Gastroesophageal sphincter (tissue), 4 donors: ENCODE measurements at places on chromosomes 12 and 14. TPM values are rescaled to one million over a fixed set of nuclear protein-coding genes. Genes with fewer than 3 reads are reported as not detected.
A peak's percentile ranks its signal among the peaks of the same experiment; 100 is the strongest.

RPS6KL1 gene
- total RNA-seq = 8.7 TPM

ACSS3 gene
- total RNA-seq = 10.4 TPM

DNA sequence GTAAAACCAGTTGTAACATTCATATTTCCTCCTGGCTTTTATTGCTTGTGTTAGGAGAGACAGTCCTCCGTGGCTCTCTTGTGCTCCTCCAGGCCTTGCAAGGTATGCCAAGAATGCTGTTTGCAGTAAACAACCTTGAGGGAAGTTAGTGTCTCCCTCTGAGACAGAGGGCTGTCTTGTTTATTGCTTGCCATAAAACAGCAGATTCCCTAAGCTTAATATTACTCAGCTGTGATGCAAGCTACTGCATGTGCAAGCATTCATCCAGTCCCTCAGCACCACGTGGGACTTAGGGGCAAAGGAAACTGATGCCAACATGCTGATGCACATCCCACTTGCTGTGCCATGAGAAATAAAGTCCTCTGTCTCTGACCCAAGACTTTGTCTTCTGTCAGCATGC, 6.6 kb downstream of the POMT2 start:
- no peaks in the 10 kb centered on the region for H3K27me3 ChIP-seq
- H3K36me3 ChIP-seq = peaks cover 12% of the 10 kb centered on the region
- H3K27ac ChIP-seq = no peak overlapping the region
- ATAC-seq = peak; percentile 34
- peaks cover 6% of the 10 kb centered on the region for H3K4me1 ChIP-seq

DNA sequence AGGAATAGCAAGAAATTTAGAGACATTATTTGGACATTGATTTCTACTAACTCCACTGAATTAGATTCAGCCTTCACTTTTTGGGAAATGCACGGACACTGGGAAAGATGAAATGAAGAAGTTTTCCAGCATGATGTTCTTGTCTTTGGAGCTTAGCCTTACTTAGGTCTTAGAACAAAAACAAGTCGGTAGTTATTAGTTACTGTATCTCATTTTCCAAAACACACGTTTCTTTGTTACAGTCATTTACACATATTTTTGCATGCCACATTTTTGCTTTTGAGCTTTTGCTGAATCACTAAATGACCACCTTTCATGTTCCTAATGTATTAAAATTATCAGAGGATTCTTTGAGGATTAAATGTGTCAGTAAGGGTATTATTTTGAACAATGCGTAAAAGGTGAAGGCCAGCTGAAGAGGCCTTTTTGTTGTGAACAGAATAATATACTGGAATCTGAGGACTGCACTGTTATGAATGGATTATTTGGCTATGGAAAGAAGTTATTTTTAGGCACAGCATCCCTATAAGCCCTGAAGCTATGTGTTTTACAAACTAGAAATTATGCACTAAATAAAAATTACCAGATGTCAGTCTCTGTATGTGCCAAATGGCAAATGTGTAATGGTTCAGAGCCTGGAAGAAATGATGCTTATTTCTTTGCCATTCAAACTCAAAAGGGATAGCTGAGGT, 138.2 kb downstream of the SRGAP1 start:
- no peak overlapping the region for H3K4me3 ChIP-seq
- no peak for ATAC-seq
- H3K4me1 ChIP-seq = peaks cover 5% of the 10 kb centered on the region
- no peaks in the 10 kb centered on the region for H3K36me3 ChIP-seq
- H3K27ac ChIP-seq = peak overlapping the region; percentile 50

ARPC3 gene
- total RNA-seq = 333 TPM

DNA sequence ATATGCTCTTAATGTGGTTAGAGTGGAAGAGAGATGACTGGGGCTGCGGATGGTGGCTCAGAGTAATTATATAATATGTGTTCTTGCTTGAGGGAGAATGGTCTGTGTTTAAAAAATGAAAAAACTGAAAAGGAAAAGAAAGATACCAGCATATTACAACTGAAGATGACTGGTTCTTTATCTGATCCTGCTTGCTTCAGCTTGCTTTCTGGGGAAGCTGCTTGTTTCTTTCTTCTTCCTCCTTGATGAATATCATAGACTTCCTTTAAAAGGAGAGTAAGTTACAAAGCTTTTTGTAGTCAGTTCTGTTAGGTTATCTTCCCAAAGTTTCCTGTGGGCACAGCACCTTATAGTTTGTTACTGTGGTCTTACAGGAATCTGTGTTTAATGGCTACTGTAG, 210.9 kb downstream of the ERC1 start:
- ATAC-seq = no peak
- H3K36me3 ChIP-seq = no peaks in the 10 kb centered on the region
- H3K27me3 ChIP-seq = no peaks in the 10 kb centered on the region
- no peaks in the 10 kb centered on the region for H3K4me1 ChIP-seq

AMHR2 gene
- 0.13 TPM for total RNA-seq

NFE2 gene
- 1.6 TPM for total RNA-seq

GRCh38 chr12:25480145-25480544, 72.9 kb downstream of the LMNTD1 start:
- H3K27ac ChIP-seq = no peak overlapping the region
- H3K36me3 ChIP-seq = no peaks in the 10 kb centered on the region
- H3K27me3 ChIP-seq = no peaks in the 10 kb centered on the region
- H3K4me3 ChIP-seq = no peak overlapping the region

- no peaks in the 10 kb centered on the region for H3K36me3 ChIP-seq
- no peak for ATAC-seq
- H3K4me1 ChIP-seq = no peaks in the 10 kb centered on the region
- H3K27me3 ChIP-seq = no peaks in the 10 kb centered on the region
These were observed 66.4 kb upstream of the OTOGL start for GRCh38 chr12:80032946-80033345.

DNA sequence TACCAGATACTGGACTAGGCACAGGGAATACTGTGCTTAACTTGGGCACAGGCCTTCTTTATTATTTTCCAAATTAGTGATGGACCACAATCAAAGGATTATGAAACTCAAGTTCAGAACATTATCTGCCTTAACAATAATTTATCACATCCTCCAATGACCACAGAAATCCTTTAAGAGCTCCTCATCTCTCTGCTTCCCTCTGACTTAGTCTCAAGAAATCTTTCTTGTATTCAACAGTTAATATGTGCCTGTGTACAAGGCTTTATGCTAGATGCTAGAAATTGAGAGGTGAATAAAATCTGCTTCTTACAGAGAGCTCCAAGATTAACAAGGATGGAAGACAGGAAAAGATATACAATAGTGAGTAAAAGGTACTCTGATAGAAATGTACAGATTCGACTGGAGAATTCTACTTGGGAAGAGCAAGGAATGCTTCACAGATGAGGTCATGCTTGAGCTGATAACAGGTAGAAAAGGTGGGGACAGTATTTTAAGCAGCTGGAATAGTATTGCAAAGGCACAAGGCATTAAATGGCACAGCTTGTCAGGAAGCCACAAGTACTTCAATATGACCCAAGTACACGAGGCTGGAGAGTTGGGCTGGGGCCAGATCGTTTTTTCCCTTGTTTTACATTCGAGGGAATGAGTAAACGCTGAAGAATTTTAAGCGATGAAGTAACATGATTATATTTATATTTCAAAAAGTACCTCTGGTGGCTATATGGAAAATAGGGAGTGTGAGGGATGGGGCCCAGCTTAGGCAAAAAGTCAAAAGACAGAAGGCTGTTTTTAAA, 55.1 kb upstream of the ARID2 start:
- H3K27me3 ChIP-seq = no peaks in the 10 kb centered on the region
- peaks cover 30% of the 10 kb centered on the region for H3K4me1 ChIP-seq
- H3K27ac ChIP-seq = peak overlapping the region; percentile 28
- ATAC-seq = no peak
- no peak overlapping the region for H3K4me3 ChIP-seq
- H3K36me3 ChIP-seq = no peaks in the 10 kb centered on the region

GYS2 gene
- total RNA-seq = not detected

SIVA1 gene
- 188 TPM for total RNA-seq

COL2A1 gene
- total RNA-seq = not detected

LRFN5 gene
- total RNA-seq = 4.1 TPM

GRCh38 chr14:52692248-52692962, 3.0 kb downstream of the ERO1A start:
- H3K4me1 ChIP-seq = peaks cover 48% of the 10 kb centered on the region
- no peak for ATAC-seq
- H3K4me3 ChIP-seq = no peak overlapping the region
- H3K27me3 ChIP-seq = no peaks in the 10 kb centered on the region
- no peak overlapping the region for H3K27ac ChIP-seq

DNA sequence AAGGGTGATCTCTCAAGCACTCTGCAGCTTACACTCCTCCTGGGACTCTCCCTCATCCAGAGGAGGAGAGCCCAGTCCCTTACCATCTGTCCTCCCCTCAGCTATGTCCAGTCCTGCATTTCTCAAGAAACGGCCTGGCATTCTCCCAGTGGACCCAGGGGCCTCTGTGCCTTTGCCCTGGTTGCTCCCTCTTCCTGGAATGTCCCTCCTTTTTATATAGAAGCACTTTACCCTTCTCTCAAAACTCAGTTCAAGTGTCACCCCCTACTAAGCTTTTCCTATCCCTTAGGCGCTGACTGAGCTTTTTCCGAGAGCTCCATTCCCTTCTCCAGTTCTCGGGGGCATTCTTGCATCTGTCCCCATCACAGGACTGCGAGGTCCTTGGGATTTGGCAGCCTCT, 8.9 kb upstream of the GLRX5 start:
- H3K27ac ChIP-seq = peak overlapping the region; percentile 36
- H3K4me1 ChIP-seq = peaks cover 46% of the 10 kb centered on the region
- H3K27me3 ChIP-seq = no peaks in the 10 kb centered on the region
- H3K36me3 ChIP-seq = peaks cover 13% of the 10 kb centered on the region
- ATAC-seq = no peak

DNA sequence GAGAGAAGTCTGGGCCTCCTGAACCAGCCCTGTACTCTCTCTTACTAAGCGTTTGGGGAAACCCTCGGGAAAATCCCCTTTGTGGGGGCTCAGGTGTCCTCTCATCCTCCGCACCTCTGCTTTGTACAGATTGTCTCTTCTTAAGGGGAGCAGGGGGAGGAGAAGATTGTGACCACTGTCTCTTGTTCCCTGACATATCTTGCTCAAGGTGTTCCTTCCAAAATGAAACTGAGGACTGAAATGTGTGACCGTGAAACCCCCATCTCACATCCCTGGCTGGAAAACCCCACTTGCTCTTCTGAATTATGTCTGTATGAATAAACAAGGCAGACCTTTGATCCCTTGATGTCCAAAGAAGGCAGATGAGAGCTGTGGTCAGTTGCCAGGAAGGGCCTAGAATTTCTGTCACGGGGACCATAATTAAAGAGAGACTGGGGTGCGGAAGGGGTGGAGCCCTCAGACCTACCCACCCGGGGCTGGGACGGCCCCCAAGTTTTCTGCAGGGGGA, 369.8 kb downstream of the AACS start:
- no peaks in the 10 kb centered on the region for H3K27me3 ChIP-seq
- no peaks in the 10 kb centered on the region for H3K36me3 ChIP-seq
- no peak overlapping the region for H3K4me3 ChIP-seq
- no peaks in the 10 kb centered on the region for H3K4me1 ChIP-seq
- H3K27ac ChIP-seq = no peak overlapping the region
- no peak for ATAC-seq

DNA sequence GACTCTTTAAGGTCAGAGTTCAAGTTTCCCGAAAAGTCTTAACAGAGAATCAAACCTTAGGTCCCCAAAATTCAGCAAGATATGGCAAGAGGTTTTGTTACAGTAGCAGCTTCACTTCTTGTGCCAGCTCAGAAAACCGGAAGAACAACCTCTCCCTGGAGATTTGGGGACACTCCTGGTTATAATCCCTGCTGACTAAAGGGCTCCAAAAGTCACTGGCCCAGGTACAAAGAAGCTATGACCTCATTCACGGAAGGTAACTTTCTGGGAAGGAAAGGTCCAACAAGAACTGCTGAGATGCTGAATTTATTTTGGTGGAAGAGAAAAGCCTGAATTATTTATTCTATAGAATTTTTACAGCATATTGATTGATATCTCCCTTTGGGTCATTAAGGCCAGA, 55.6 kb upstream of the DIO2 start:
- no peak overlapping the region for H3K4me3 ChIP-seq
- H3K27ac ChIP-seq = no peak overlapping the region
- no peaks in the 10 kb centered on the region for H3K36me3 ChIP-seq
- no peaks in the 10 kb centered on the region for H3K27me3 ChIP-seq

WASHC3 gene
- total RNA-seq = 80.4 TPM

DNA sequence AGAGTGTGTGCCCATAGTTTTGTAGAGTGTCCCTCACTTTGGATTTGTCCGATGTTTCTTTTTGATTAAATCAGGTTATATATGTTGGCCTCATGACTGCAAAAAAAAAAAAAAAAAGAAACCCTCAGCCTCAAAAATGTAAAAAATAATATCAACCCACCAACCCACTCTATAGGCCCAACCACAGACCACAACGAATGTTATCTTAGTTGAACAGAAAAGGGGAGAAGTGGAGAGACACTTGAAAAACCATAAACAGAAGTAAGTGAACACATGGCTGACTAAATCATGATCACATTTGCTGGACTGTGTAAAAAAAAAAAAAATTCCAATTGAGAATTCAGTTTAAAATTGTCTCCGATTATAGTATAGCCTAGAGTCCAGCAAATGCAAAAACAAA, 45.5 kb upstream of the ST8SIA1 start:
- no peaks in the 10 kb centered on the region for H3K36me3 ChIP-seq
- no peak for ATAC-seq
- no peaks in the 10 kb centered on the region for H3K27me3 ChIP-seq

FICD gene
- total RNA-seq = 5.5 TPM

RAD51AP1 gene
- not detected for total RNA-seq

DNA sequence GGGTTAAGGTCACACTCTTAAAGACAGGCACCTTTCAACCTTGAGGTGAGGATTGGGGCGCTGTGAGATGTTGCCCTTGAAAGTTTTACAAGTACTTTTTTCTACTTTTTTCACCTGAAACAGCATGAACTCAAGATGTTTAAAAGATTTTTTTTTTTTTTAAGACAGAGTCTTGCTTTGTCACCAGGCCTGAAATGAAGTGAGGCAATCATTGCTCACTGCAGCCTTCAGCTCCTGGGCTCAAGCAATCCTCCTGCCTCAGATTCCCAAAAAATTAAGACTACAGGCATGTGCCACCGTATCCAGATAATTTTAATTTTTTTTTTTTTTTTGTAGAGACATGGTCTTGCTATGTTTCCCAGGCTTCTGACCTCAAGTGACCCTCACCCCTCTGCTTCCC, 243.9 kb downstream of the DIO2 start:
- no peak overlapping the region for H3K4me3 ChIP-seq
- H3K36me3 ChIP-seq = no peaks in the 10 kb centered on the region
- H3K27me3 ChIP-seq = no peaks in the 10 kb centered on the region
- H3K27ac ChIP-seq = no peak overlapping the region
- H3K4me1 ChIP-seq = no peaks in the 10 kb centered on the region

GUCY2C gene
- total RNA-seq = not detected

C12orf54 gene
- total RNA-seq = not detected

DNA sequence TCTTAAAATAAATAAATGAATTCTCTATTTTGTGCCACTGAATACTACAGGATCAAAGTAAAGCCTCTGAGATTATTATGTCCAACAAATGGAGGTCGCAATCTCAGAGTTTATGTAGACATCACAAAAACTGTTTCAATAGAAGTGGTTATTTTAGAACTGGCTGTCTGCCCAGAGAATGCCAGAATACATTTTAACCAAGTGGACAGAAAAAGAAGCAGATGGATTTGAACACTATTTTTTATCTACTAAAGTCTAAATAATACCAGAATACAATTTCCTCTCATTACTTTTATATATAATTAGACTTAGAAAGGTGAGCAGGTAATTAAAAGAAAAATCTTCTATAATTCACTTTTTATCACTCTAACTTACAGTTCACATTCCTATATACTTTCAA, 118.3 kb downstream of the MED13L start:
- H3K27me3 ChIP-seq = no peaks in the 10 kb centered on the region
- H3K4me1 ChIP-seq = peaks cover 13% of the 10 kb centered on the region
- H3K36me3 ChIP-seq = no peaks in the 10 kb centered on the region
- no peak overlapping the region for H3K27ac ChIP-seq
- H3K4me3 ChIP-seq = no peak overlapping the region

GRCh38 chr14:22383515-22384166, 205.4 kb downstream of the DAD1 start:
- peaks cover 19% of the 10 kb centered on the region for H3K4me1 ChIP-seq
- ATAC-seq = no peak
- no peak overlapping the region for H3K27ac ChIP-seq
- H3K27me3 ChIP-seq = peaks cover 12% of the 10 kb centered on the region
